ENCODE measurements at places on chromosomes 2 and 18. TPM values are rescaled to one million over a fixed set of nuclear protein-coding genes. Genes with fewer than 3 reads are reported as not detected.

TMEM200C gene
- 6.6 TPM for total RNA-seq

GRCh38 chr2:64595397-64596176, 58.1 kb downstream of the SERTAD2 start:
- DNase-seq = no peak
- no peaks in the 10 kb centered on the region for H3K27me3 ChIP-seq
- no peak overlapping the region for H3K27ac ChIP-seq
- peaks cover 7% of the 10 kb centered on the region for H3K36me3 ChIP-seq
- no peak overlapping the region for H3K4me3 ChIP-seq
- H3K4me1 ChIP-seq = no peaks in the 10 kb centered on the region

DNA sequence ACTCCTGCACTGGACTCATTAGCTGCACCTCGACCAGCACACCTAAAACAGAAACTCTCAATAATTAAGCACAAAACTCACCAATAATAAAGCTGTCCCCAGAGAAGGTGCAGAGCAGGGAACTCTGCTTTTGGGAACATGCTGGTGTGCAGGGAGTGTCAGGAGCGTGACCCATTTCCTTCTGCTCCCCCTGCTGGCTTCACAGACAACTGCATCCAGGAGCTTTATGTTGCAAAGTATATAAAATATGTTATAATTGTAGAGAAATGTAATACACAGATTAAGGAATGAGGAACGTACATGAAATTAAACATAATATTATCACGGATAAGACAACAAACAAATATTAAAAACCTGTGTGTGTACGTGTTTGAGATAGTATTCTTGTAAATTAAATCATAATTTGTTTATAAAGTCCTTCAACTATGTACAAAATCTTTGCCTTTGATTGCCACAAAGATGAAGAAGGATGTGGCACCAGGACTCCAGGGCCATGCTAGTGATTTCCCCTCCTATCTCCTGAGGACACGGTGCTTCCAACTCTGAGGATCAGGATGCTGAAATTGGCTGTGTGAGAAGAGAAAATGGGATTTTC, 68.6 kb upstream of the MAL start:
- peaks cover 4% of the 10 kb centered on the region for H3K27me3 ChIP-seq
- no peaks in the 10 kb centered on the region for H3K36me3 ChIP-seq
- no peak overlapping the region for H3K27ac ChIP-seq
- peak; percentile 54 for DNase-seq

- peaks cover 57% of the 10 kb centered on the region for H3K4me1 ChIP-seq
- H3K27me3 ChIP-seq = no peaks in the 10 kb centered on the region
- DNase-seq = no peak
- H3K27ac ChIP-seq = no peak overlapping the region
Measured at GRCh38 chr2:152384992-152385391, 50.0 kb downstream of the FMNL2 start.

DNA sequence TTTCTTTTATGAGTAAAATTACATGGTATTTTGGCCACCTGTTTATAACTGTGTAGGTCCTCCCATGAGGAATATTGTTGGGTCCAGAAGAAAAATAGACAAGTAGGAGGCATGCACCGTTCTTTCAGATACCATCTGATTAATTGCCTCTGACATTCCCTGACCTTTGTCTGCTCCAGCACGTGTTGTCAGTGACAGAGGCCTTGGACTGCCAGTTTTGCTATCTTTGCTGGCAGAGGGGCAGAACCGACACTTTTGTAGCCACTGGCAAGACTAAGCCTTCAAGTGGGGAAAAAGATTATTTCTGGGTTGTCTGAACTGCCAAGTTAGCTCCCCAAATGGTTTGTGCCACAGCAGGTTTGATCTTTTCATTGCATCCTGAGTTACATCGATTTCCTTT, 276.9 kb downstream of the CAMKMT start:
- H3K36me3 ChIP-seq = peaks cover 6% of the 10 kb centered on the region
- no peak overlapping the region for H3K27ac ChIP-seq
- no peak for DNase-seq
- H3K4me3 ChIP-seq = no peak overlapping the region

- DNase-seq = no peak
- no peak overlapping the region for H3K27ac ChIP-seq
- H3K4me3 ChIP-seq = no peak overlapping the region
- no peaks in the 10 kb centered on the region for H3K27me3 ChIP-seq
- H3K36me3 ChIP-seq = peaks cover 5% of the 10 kb centered on the region
Measured at GRCh38 chr2:38634684-38635083, 31.2 kb upstream of the GALM start.
